ENCODE measurements at places on chromosomes 1 and 21. TPM values are rescaled to one million over a fixed set of nuclear protein-coding genes. Genes with fewer than 3 reads are reported as not detected.

- no peak for DNase-seq
- no peaks in the 10 kb centered on the region for H3K36me3 ChIP-seq
- H3K4me3 ChIP-seq: peak overlapping the region; percentile 87
- peaks cover 32% of the 10 kb centered on the region for H3K4me1 ChIP-seq
These were observed 617 bp downstream of the KIRREL1 start for GRCh38 chr1:157993918-157994605.

- peaks cover 15% of the 10 kb centered on the region for H3K4me1 ChIP-seq
- no peak for DNase-seq
These were observed 193.8 kb downstream of the LMX1A start for GRCh38 chr1:165162671-165163241.

DNA sequence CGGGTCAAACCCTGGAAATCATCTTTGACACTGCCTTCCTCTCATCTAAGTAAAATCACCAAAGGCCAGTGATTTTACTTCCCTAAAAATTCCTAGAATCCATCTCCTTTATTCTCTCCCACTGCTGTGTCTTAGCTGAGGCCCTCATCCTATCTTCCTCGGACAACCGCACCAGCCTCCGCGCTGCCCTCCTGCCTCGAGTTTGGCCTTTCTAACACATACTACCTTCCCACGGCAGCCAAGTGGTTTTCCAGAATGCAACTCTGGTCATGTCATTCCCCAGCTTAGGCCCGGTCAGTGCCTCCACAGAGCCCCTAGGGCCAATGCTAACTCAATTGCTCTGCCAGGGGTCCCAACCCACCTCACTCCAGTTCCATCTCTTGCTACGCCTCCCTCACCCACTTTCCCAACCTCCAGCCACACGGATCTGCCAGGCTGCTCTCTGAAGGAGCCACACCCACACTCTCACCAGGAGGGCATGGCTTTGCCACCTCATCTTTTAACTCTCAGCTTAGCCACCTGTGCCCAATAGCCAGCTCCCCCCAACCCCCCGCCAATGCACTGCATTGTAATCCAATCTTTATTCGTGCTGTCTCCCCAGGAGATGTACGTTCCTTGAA lies 6.8 kb downstream of the TMEM9 start:
- H3K4me1 ChIP-seq: peaks cover 6% of the 10 kb centered on the region
- no peak for DNase-seq
- no peaks in the 10 kb centered on the region for H3K27me3 ChIP-seq
- no peak overlapping the region for H3K27ac ChIP-seq

DNA sequence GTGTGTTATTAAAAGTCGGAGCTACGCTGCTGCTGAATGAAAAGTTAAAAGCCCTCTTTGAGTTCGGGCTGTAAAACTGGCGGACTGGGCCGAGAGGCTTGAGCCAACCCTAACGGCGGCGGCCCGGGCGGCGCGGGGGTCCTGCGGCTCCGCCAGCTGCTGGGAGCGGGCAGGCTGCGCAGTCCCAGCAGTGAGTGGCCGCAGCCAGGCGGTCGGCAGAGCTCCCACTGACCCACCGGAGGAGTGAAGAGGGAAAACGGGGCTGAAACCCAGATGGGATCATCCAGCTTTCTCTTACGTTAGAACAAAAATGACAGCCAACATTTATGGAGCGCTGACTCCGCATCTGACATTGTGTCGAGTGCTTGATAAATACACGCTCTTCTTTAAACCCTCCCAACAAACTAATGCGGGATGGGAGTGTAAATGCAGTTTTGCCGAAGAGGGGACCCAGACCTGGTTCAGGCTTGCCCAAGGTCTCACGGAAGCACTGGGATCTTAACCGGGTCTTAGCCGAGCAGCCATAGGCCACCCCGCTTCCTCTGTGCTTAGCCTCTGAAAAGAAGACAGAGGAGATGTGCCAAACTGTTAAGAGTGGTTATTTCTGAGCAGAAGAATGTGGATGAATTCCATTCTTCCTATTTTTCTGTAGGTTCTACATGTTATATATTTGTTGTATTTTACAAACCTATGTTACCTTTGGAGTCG lies 3.5 kb downstream of the GRHL3 start:
- H3K36me3 ChIP-seq: no peaks in the 10 kb centered on the region
- H3K4me1 ChIP-seq: peaks cover 42% of the 10 kb centered on the region
- H3K27me3 ChIP-seq: no peaks in the 10 kb centered on the region
- H3K27ac ChIP-seq: peak overlapping the region; percentile 75
- no peak for DNase-seq

The LRRC39 gene
- 0.45 TPM for total RNA-seq

The LENEP gene
- total RNA-seq: not detected

The REG4 gene
- total RNA-seq: not detected

Data from suprapubic skin (tissue), 4 donors.